ENCODE measurements at places on chromosomes 2 and 18.

- DNase-seq, result peak; percentile 80
Measured at GRCh38 chr2:178072383-178073301, at the start of gene PDE11A. Gene PDE11A, minus strand, starts transcription at chr2:178072777. Its CDS starts 340 bp downstream, at chr2:178072437.

- no peak for DNase-seq
Measured at GRCh38 chr18:75156139-75156750, 52.7 kb downstream of the PTGR3 start.

- DNase-seq, result no peak
Measured at GRCh38 chr2:216286616-216287231, 85.6 kb downstream of the MARCHF4 start.

DNA sequence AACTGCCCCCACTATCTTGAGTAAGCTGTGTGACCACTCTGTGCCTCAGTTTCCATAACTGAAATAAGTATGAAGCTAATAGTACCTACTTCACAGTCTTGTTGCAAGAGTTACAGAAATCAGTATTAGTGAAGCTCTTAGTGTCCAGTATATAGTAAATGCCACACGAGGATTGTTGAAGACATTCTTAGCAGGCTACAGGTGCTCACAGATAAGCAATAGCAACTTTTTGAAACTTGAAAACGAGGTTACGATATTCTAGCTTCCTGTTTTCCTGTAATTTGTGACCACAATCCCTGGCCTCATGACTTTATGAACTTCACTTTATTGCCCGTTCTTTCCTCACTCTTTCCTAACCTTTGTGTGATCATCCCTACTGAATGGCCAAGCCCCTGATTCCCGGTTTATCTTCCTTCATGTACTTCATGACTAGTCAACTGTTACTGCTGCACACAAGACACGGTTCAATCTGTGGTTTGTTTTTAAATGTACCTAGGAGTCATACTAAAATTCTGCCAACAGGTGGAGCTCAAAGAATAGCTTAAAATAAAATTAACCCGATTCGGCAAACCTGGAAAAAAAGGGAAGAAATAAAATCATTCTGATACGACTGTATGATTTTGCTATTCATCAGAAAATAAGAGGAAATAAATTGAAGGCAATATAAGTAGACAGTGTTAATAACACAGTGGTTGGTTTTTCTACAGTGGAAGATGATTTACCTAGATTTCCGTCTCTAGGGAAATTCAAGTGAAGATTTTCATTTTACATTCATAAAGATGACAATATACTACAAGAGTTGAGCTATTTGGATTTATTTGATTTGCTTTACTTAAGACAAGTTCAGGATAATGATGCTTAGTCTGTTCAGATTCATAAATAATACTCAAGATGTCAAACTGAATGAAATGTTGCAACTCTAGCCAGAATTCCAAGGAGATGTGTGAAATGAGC lies 38.1 kb upstream of the STAT1 start:
- no peak for DNase-seq

- no peak for DNase-seq
Measured at GRCh38 chr2:111100087-111100764, 20.5 kb upstream of the BCL2L11 start.

DNA sequence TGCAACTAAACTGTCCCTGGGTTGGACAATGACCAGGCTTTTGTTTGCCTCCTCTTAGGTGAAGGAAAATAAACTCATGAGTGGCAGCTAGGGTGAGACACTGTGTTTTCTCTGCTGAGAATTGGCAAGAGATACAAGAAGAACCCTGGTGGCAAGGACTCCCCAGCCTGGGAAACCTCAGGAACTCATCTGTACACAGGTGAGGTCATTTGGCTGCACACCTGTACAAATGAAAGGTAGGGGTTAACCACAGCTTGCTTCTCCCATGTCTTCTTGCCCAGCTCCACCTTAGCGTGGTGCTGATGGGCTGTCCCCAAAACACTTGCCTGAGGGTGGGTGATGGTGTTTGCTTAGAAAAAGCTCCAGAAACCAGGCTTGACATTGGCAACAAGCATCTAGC lies 97.2 kb upstream of the FAM136A start:
- DNase-seq, result no peak

- DNase-seq, result no peak
Measured at GRCh38 chr18:58726671-58727070, 55.4 kb downstream of the MALT1 start.

GRCh38 chr18:55268151-55268601 lies 308.9 kb upstream of the CCDC68 start:
- DNase-seq, result no peak

- peak; percentile 91 for DNase-seq
Measured at GRCh38 chr18:77054606-77055428, 77.8 kb downstream of the MBP start.

GRCh38 chr2:238879621-238880377 lies 31.9 kb downstream of the TWIST2 start:
- no peak for DNase-seq

- DNase-seq, result no peak
Measured at GRCh38 chr2:177574356-177574755, 181.8 kb downstream of the AGPS start.

DNA sequence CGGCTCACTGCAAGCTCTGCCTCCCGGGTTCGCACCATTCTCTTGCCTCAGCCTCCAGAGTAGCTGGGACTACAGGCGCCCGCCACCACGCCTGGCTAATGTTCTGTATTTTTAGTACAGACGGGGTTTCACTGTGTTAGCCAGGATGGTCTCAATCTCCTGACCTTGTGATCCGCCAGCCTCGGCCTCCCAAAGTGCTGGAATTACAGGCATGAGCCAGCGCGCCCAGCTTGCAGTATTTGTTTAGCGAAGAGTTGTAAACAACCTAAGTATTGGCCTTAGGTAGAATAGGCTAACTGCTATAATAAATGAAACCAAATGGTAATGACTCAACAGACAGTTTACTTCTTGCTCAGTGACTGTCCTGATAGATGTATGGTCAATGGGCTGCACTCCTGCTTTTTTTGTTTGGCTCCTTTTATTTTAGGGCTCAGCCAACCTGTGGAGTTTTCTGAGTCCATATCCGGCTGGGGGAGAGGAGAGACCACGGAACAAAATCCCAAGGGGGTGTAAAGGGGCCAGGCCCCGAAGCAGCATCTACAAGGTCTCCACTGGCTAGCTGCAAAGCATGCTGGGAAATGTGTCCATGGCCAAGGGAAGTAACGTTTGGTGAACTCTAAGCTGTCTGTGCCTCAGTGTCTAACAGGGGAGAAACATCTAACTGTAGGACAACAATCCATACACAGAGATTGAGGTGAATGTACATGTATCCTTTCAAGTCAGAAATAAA lies 841.0 kb upstream of the ID2 start:
- no peak for DNase-seq

DNA sequence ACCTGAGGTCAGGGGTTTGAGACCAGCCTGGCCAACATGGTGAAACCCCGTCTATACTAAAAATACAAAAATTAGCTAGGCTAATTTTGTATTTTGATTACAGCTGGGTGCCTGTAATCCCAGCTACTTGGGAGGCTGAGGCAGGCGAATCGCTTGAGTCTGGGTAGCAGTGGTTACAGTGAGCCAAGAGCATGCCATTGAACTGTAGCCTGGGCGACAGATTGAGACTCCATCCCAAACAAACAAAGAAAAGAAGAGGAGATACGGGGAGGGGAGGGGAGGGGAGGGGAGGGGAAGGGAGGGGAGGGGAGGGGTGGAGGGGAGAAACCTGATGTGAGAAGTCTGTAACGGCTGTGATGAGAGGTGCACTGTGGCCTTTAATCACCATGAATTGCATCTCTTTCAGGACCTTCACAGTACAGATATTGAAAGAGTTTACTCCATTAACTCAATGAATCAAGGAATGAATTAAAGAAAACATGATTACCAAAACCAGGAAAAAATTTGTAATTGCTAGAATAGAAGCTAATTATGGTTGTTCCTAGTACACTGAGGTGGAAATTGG lies 135.3 kb downstream of the CALCRL start:
- DNase-seq, result no peak

DNA sequence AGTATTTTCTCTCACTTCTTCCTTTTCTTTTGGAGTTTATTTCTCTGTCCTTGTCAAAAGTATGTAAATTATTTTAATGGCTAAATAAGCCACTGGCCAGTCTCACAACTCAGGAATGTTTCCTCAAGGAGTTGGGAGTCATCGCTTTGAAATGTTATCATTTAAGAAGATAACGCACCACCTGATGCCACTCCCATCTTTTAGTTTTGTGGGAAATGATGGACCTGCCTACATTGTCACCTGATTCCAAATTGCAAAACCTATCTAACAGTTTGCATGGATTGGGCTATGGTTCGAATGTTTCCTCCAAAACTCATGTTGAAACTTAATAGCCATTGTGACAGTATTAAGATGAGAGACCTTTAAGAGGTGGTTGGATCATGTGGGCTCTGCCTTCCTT lies 32.4 kb upstream of the PPM1B start:
- no peak for DNase-seq

- DNase-seq, result no peak
Measured at GRCh38 chr18:70520867-70521266, 232.0 kb downstream of the SOCS6 start.

GRCh38 chr18:70228536-70228935 lies 23.0 kb upstream of the RTTN start:
- no peak for DNase-seq

GRCh38 chr2:10989782-10990181 lies 78.0 kb downstream of the KCNF1 start:
- no peak for DNase-seq

DNA sequence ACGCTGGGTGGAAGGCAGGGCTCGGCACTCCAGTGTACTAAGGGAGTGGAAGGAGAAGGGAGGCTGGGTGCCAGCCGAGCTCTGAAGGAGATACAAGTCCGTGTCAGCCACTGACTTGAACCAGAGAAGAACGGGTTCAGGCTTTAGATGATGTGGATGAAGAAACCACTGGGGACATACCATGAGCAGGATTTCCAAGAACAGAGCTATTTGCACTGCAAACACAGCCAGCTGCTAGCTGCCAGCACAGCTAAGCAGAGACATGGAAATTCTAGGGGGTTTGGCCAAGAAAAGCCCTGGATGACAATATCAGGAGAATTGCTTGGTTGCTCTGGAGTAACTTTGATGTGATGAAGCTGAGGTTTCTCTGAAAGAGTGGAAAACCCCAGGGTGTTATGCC lies 5.2 kb downstream of the CD207 start:
- no peak for DNase-seq

DNA sequence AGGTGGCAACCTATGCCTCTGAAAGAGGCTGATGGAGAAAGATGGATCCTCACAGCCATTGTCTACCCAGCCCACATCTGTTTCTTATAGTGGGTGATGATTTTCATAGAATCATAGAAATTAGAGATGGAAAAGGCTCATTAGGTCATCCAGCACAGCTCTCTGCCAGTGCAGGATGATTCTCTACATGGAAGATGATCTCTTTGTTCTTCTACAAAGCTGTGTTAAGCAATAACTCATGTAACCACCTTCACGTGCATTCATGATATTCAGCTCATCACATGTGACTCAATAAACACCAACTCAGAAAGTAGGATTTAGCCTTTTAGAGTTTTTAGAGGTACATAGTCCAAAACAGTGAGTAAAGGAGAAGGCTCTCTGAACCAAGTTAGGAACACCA lies 539.4 kb upstream of the ID2 start:
- no peak for DNase-seq

- no peak for DNase-seq
Measured at GRCh38 chr18:46073474-46074331, 1.6 kb upstream of the PSTPIP2 start.
